ENCODE measurements at places on chromosomes 6 and 20.

- no peak for DNase-seq
These were observed 14.6 kb downstream of the CCM2L start for GRCh38 chr20:32024683-32025295.

DNA sequence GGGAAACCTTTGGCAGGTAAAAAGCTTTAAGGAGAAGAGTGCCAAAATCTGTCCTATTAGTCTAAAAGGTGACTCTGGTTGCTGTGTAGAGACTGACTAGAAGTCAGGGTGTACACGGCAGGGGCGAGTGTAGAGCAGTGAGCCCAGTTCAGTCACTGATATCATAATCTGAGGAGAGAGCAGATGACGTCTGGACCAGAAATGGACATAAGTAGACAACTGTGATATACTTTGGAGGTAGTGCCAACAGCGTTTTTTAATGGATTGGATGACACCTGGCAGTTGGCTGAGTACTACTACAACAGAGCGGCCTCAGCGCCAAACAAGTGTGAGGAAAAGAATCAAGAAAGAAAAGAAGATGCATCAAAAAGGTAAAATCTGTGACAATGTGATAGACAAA, 76.0 kb downstream of the MAP7 start:
- DNase-seq: no peak

- DNase-seq: no peak
These were observed 67.8 kb upstream of the EDN3 start for GRCh38 chr20:59232618-59233017.

- no peak for DNase-seq
These were observed 72.1 kb downstream of the SLC24A3 start for GRCh38 chr20:19284400-19285178.

- DNase-seq: peak; percentile 17
These were observed 14.8 kb downstream of the FAXC start for GRCh38 chr6:99334526-99335127.

DNA sequence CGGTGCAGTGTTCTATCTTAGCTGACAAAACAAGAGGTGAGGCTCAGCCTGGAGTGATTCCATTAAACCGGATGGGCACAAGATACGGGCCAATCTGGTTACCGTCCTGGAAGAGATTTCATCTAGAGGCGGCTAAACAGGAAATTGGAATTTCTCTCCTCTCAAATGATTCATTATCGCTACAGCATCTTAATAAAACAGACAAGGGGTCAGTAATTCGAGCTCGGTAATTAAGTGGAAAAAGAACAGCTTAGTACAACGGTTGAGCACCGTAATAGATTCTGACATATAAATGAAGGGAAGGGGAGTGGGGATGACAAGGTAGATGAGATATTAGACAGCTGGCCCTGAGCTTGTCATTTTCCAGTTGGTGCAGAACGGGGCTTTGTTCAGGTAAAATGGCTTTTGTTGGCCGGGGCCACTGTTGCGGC, 137.2 kb downstream of the EDN3 start:
- DNase-seq: no peak

DNA sequence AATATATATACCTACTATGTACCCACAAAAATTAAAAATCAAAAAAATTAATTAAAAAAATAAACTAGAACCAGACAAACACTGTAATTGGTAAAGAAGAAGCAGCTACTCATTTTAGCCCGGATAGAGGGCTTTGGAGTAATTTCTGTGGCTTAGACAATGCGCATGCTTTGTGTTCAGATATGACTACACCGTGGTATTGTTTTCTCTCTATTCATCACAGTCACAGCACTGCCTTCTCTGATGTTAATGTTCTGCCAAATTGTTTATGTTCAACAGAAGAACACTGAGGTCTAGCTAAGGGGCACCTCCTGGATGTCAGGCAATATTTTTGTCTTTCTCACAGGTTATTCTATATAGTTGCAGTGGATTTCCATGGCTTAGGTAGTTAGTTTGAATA, 77.5 kb upstream of the GJE1 start:
- no peak for DNase-seq

DNA sequence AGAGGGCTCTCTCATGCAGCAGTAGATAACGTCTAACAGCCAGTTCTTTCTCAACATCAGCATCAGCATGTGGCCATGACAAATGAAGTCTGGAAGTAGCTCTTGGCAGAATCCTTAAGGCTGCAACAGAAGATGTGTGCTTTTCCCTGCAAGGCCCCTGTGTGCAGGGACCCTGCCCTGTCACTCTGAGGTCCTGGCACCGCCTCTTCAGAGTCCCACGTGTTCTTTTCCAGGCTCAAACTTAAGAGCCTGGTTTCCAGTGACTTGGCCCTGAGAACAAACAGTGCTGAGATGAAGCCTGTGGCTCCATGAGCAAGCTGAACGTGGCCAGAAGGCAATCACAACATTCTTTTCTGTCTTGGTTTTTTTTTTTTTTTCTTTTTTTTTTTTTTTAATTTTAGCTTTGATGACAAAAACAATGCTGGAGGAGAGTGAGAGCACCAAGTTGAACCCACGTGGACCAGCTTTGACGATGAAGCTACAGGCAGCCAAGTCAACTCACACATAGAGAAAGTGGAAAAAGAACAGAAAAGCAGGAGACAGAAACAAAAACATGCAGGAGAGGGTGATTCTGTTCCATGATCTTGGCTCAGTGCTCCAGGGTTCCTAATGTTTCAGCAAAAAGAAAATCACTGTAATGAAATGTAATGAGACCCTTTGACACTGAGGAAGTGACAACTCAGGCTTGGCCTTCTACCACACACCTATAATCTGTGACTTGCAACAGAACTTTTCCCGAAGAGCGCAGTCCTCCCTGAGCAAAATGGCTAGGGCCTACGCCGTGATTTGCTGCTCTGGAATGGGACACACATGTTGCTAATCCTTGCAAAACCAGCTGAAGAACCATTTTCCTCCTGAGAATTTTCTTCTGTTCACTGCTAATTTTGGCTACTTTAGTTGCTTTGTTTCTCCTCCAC, 86.1 kb downstream of the FOXC1 start:
- no peak for DNase-seq

DNA sequence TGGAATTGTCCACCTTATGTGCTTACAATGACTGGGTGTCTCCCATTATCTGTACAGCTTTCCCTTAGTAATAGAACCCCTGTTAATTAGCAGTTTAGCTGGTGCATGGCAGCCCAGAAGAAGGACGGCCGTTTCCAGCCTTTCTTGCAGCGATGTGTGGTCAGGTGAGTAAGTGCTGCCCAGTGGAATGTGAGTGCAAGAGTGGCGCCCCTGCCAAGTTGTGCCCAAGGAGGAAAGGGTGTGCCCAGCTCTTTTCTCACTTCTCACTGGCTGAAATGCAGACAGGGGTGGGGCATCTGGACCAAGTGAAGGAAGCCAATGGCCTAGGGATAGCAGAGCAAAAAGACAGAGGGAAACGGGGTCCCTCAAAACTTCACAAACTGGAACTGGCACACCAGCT, 296.8 kb downstream of the PREX1 start:
- no peak for DNase-seq

DNA sequence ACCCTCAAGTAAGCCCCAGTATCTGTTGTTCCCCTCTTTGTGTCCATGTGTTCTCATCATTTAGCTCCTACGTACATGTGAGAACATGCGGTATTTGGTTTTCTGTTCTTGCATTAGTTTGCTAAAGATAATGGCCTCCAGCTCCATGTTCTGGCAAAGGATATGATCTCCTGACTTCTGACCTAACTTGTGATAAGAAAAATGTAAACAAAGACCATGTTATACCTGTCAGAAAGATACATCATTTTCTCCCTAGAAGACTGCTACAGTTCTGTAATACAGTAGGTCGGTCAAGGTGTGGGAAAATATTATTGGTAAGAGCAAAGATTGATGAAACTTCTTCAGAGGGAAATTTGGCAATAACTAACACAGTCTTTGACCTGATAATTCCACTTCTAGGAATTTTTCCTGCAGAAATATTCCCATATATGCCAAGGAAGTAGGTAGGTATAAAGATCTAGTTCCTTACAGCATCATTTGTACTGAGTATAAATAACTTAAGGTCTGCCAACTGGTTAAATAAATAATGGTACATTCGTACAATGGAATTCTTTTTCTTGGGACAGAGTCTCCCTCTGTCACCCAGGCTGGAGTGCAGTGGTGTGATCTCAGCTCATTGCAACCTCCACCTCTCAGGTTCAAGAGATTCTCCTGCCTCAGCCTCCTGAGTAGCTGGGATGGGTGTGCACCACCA, 19.1 kb upstream of the FKBP5 start:
- no peak for DNase-seq

DNA sequence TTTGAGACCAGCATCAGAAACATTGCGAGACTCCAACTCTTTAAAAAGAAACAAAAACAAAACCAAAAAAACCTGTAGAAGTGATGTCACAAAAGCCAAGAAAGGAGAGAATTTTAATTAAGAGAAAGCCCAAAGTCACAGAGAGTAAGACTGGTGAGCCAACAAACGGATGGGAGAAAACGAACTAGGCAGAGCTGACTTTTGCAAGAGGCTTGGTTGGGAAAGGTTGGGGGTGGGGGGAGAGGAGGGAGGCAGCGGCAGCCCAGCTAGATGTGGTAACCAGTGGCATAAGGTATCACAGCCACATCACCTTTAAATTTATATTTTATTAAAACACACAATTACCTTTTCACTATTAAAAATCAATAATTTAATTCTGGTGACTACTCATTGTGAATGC, 23.5 kb downstream of the NOL7 start:
- no peak for DNase-seq

DNA sequence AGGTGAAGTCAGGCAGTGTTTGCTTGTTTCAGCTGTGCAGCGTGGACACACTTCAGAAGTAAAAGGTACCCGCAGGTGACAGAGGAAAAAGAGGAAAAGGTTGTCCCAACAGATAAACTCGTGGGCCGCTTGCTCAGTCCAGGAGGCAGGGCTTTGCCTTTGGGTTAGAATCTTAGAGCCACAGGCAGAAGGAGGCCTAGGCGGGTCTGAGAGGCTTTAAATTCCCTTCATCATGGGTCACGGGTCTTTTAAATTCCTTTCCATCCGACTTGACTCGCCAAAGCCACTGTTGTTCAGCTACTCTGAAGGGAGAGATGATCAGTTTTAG, 48.2 kb downstream of the AGPAT4 start:
- no peak for DNase-seq

DNA sequence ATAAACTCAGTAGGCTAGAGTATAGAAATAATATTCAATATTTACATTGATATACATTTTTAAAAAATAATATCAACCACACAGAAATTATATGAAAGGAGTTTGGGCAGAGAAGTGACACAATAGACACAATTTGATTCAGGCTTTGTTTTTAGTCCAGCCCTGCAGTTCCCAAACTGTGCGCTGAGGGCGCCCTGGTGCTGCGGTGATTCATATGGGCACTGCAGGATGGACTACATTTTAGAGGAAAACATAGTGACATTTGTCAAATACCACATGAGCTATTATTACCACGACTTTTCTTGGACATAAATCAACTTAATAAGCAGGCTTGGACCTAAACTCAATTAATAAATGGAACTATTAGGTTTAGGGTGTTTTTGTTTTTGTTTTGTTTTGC, 364.3 kb upstream of the ID4 start:
- DNase-seq: no peak

GRCh38 chr6:34370361-34370760, 22.1 kb downstream of the NUDT3 start:
- no peak for DNase-seq

DNA sequence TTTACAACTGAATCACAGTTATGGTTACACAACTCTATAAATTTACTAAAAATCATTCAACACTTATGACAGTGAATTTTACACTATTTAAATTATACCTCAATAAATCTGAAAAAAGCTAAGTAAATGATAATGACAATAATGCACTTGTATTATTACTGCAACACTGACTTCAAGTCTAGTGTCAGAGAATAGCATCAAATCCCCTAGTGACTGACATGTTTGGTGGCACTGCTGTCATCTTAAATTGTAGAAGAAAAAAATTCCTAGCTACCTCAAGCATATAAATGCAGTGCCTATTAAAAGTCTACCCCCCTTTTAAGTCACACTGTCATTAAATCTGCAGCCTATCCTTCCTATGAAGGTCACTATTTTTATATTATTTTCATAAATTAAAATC, 189.4 kb upstream of the RUNX2 start:
- DNase-seq: no peak

DNA sequence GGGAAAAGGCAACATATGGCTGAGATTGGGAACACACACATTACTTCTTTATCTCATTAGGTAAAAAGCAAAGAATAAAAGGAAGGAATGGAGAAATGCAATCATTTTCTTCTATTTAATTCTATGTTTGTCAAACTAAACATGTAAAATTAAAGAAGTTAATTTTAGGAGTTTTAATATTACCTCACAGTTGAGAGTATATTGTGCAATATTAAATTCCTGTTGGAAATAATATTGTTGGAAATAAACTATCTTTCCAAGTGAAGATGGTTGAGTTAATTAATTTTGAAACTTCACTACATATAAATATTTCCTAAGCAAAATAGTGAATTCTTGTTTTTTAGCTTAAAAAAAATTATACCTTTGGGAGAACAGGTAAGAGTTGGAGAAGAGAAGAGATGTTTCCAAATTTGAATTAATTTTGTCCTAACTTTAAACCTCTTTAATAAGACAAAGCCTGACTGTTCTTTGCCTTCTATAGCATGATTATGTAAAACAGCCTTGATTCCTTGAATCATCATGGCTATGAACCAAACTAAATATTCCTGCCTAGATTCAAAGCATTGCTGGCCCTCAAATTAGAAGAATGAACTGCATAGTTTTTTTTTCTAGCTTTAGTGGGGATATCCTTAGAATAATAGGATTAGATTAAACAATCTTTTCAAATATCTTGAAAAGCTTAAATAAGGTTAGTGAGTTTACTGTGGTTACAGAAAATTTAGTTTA, 1349.1 kb upstream of the ADGRB3 start:
- DNase-seq: no peak

DNA sequence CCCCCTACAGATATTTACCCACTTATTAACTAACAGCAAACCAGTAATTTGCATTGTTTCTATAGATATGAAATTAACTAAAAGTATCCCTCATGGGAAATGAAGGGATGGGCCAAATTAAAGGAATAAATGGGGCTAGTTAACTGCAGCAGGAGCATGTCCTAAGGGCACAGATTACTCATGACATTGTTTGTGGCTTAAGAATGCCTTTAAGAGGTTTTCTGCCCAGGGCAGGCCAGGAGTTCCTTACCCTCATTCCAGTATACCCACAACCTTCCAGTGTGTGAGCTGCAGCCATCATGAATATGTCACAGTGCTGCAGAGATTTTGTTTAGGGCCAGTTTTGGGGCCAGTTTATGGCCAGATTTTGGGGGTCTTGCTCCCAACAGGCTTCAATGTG, 1101.9 kb downstream of the PRIM2 start:
- no peak for DNase-seq
